ENCODE measurements at places on chromosomes 4 and X.

- DNase-seq, result no peak
Measured at GRCh38 chr4:903066-904046, 28.8 kb downstream of the GAK start.

GRCh38 chr4:152389359-152389758 is 146.5 kb downstream of the FBXW7 start:
- DNase-seq, result no peak

DNA sequence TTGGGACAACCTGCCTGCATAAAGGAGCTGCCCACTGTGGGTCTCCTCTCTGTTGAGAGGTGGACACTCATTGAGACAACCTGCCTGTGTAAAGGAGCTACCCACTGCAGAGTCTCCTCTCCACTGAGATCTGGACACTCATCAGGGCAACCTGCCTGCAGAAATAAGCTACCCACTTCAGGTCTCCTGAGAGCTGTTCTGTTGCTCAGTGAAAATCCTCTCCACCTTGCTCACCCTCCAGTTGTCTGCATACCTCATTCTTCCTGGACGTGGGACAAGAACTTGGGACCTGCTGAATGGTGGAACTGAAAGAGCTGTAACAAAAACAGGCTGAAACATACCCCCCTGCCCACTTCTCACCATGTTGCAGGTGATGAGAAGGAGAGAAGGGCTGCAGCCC is 59.9 kb upstream of the CDKN2AIP start:
- no peak for DNase-seq

DNA sequence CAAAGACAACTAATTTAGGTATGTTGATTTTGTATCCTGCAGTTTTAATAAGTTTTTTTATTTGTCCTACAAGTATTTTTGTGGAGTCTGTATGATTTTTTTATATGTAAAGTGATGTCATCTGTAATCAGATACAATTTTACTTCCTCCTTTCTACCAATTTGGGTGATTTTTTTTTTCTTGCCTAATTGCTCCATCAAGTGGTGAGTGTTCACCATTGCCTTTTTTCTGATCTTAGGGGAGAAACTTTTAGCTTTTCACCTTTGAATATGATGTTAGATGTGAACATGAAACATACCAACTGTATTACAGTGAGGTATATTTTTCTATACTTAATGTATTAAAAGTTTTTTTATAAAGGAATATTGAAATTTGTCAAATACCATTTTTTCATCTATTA is 362.3 kb downstream of the PABPC4L start:
- no peak for DNase-seq

DNA sequence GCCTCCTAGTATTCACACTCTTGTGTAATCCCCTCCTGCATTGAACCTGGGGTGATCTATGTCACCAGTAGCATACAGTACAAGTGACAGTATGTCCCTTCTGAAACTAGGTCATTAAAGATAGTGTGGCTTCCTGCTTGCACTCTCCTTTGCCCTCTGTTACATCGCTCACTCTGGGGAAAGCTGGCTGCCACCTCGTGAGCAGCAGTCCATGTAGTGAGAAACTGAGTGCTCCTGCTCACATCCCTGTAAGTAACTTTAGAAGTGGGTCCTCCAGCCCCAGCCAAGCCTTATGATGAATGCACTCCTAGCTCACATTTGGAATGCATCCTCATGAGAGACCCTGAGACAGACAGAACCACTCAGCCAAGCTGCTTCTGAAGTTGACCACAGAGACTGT is 89.8 kb upstream of the TNIP3 start:
- DNase-seq, result no peak

GRCh38 chr4:86091201-86091600 is 268.7 kb downstream of the MAPK10 start:
- DNase-seq, result no peak

- DNase-seq, result no peak
Measured at GRCh38 chr4:106140601-106141000, 175.4 kb downstream of the TBCK start.

DNA sequence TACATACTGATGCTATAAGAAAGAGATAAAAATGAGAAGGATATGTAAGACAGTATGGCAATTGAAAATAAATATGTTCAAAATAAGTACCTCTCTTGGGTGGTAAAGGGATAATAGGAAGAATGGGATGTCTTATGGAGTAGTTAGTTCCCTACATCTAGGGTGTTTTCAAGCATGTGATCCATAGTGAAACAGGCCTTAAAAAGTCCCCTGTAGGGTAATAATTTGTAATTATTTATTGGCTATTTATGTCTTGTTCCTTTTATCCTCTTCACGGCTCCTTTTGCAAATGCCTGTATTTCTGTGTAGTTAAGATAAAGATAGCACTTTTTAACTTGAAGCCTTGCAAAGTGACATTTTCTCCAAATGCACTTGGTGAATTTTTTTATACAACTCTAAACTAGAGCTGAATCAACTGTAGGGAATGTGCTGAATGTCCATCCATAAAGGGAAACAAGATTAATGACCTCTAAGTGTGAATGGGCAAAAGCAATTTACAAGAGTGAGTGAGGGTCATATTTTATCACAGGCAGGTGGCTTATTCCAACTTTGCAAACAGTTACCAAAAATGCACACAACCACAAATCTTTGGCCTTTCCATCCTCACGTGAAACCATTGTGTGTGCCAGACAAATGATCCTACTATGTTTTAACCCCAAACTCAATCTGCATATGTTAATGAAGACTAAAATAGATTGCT is 299.0 kb downstream of the KCNIP4 start:
- DNase-seq, result no peak
